ENCODE measurements at places on chromosomes 5 and 9. TPM values are rescaled to one million over a fixed set of nuclear protein-coding genes. Genes with fewer than 3 reads are reported as not detected.

Gene ROR2
- total RNA-seq = 0.49 TPM

Gene SPAAR
- not detected for total RNA-seq

Gene SHISAL2B
- total RNA-seq = not detected

Gene GALNT12
- total RNA-seq = 4.4 TPM

Gene GABRA6
- total RNA-seq = not detected

Gene WHRN
- 95.7 TPM for total RNA-seq

Gene CARTPT
- not detected for total RNA-seq

Gene TNFSF8
- total RNA-seq = 1.9 TPM

Gene NDOR1
- total RNA-seq = 37.3 TPM

Gene ESM1
- not detected for total RNA-seq

Gene FCHSD1
- 114 TPM for total RNA-seq

Gene FAM240B
- not detected for total RNA-seq

Gene HK3
- 0.12 TPM for total RNA-seq

DNA sequence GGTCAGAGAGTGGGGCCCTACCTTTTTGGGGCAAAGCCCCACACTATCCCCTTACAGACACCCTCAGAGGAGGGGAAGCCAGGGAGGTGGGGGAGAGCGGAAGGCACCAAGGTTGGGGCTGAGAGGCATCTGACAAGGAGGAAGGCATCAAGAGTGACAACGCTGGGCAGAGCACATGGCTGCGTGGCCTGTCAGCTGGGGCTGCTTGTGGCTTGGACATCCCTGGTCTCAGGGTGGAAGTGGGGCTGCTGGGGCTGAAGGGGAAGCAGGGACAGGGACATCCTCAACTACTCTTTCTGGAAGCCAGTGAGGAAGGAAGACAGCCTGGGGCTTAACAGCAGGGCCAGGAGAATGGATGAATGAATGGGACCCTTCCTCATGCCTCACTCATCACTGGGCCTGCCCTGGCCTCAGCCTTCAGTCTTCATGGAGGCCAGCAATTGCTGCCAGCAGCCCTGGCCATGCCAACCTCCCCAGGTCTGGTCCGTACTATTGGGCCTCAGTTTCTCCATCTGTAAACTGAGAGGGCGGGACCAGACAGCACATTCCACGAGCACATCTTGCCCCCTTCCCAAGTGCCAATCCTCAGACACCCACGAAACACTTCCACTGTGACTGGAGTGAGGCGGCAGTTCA is 993 bp upstream of the RALGDS start:
- no peak overlapping the region for H3K4me3 ChIP-seq
- peak overlapping the region; percentile 97 for H3K27ac ChIP-seq
- DNase-seq = no peak
- H3K4me1 ChIP-seq = peaks cover 46% of the 10 kb centered on the region
- no peaks in the 10 kb centered on the region for H3K36me3 ChIP-seq

GRCh38 chr9:76859860-76860259 is 46.1 kb downstream of the PRUNE2 start:
- DNase-seq = no peak
- H3K4me1 ChIP-seq = no peaks in the 10 kb centered on the region

DNA sequence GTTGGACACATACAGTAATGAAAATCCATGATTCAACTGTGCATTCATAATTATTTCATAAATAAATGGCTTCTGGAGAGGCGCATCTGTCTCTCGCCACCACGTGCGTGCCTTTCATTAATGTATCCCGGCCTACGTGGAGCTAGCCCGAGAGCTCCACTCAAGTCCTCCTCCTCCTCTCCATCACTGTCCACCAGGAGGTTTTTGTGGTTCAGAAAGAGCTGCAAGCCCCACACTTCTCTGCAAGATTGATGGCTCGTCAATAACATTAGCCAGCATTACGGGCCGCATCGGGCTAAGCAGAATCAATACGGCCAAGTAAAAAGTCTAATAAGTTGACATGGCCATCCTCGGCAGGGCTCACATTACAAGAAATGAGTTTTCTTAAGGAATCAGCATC is 499.8 kb downstream of the BNC2 start:
- DNase-seq = no peak
- H3K36me3 ChIP-seq = no peaks in the 10 kb centered on the region
- H3K27ac ChIP-seq = no peak overlapping the region
- no peaks in the 10 kb centered on the region for H3K27me3 ChIP-seq
- H3K4me1 ChIP-seq = no peaks in the 10 kb centered on the region
- H3K4me3 ChIP-seq = no peak overlapping the region

DNA sequence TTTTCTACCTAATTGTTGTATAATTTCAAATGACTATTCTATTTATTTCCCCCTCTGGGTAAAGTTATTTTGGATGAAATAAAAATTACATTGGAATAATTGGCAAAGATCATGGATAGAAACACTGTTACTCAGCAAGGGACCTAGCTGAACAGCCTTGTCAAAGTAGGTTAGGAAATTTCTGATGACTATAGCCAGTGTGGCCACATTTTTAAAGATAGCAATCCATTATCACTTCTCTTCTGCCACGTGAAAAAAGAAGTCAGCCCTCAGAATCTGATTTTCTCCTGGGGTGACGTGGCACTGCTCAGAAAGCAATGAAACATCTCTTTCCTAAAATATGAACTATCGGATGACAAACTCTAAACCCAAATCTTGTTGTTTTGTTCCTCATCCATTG is 784.2 kb upstream of the RIOK2 start:
- H3K27ac ChIP-seq = no peak overlapping the region
- no peak for DNase-seq
- no peaks in the 10 kb centered on the region for H3K36me3 ChIP-seq
- H3K4me1 ChIP-seq = no peaks in the 10 kb centered on the region
- H3K27me3 ChIP-seq = no peaks in the 10 kb centered on the region

- no peaks in the 10 kb centered on the region for H3K36me3 ChIP-seq
- DNase-seq = no peak
- no peak overlapping the region for H3K4me3 ChIP-seq
- H3K27ac ChIP-seq = no peak overlapping the region
Observed at GRCh38 chr5:164885179-164885578, 1379.8 kb downstream of the MAT2B start.

GRCh38 chr5:113167985-113168384 is 191.4 kb downstream of the DCP2 start:
- no peak for DNase-seq
- H3K27me3 ChIP-seq = no peaks in the 10 kb centered on the region
- no peak overlapping the region for H3K27ac ChIP-seq
- no peak overlapping the region for H3K4me3 ChIP-seq
- no peaks in the 10 kb centered on the region for H3K4me1 ChIP-seq
- no peaks in the 10 kb centered on the region for H3K36me3 ChIP-seq

- no peaks in the 10 kb centered on the region for H3K4me1 ChIP-seq
- H3K27me3 ChIP-seq = no peaks in the 10 kb centered on the region
- no peaks in the 10 kb centered on the region for H3K36me3 ChIP-seq
- no peak overlapping the region for H3K4me3 ChIP-seq
- no peak overlapping the region for H3K27ac ChIP-seq
Observed at GRCh38 chr5:775961-776861, 8.3 kb downstream of the ZDHHC11B start.

DNA sequence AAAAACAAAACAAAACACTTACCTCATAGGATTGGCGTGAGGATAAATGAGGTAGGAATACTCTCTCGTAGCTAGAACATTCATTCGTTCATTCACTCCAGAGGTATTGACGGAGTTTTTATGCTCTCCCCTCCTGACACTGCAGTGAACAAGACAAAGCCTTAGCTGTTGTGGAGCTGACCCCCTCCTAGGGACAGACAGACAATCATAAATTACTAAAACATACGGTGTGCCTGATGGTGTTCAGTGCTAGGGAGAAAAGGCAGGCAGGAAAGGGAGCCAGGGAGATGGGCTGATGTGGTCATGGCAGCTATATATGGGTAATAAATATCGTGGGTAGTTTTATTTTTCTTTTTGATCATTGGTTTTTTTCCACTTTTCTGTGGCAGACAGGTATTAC is 5.7 kb upstream of the BRD3 start:
- no peak overlapping the region for H3K27ac ChIP-seq
- H3K4me1 ChIP-seq = peaks cover 6% of the 10 kb centered on the region
- DNase-seq = no peak
- H3K36me3 ChIP-seq = no peaks in the 10 kb centered on the region
- H3K27me3 ChIP-seq = no peaks in the 10 kb centered on the region
- no peak overlapping the region for H3K4me3 ChIP-seq

- no peak for DNase-seq
- H3K27ac ChIP-seq = no peak overlapping the region
- H3K27me3 ChIP-seq = no peaks in the 10 kb centered on the region
- H3K4me1 ChIP-seq = no peaks in the 10 kb centered on the region
- no peaks in the 10 kb centered on the region for H3K36me3 ChIP-seq
Observed at GRCh38 chr5:167804512-167805220, 486.8 kb upstream of the WWC1 start.

GRCh38 chr5:174951151-174951780 is 226.9 kb downstream of the MSX2 start:
- H3K27me3 ChIP-seq = no peaks in the 10 kb centered on the region
- H3K36me3 ChIP-seq = no peaks in the 10 kb centered on the region
- H3K4me1 ChIP-seq = no peaks in the 10 kb centered on the region
- DNase-seq = peak; percentile 38
- H3K27ac ChIP-seq = no peak overlapping the region
- H3K4me3 ChIP-seq = no peak overlapping the region

- no peaks in the 10 kb centered on the region for H3K36me3 ChIP-seq
- no peak overlapping the region for H3K4me3 ChIP-seq
- H3K27me3 ChIP-seq = no peaks in the 10 kb centered on the region
- no peak overlapping the region for H3K27ac ChIP-seq
Observed at GRCh38 chr9:76445976-76446375, 13.0 kb upstream of the GCNT1 start.

- no peak overlapping the region for H3K4me3 ChIP-seq
- H3K27ac ChIP-seq = no peak overlapping the region
- no peaks in the 10 kb centered on the region for H3K4me1 ChIP-seq
- no peaks in the 10 kb centered on the region for H3K36me3 ChIP-seq
Observed at GRCh38 chr5:56253924-56254323, 20.8 kb upstream of the ANKRD55 start.

GRCh38 chr5:56148453-56148971 is 84.6 kb downstream of the ANKRD55 start:
- no peaks in the 10 kb centered on the region for H3K27me3 ChIP-seq
- peaks cover 5% of the 10 kb centered on the region for H3K4me1 ChIP-seq
- no peak overlapping the region for H3K27ac ChIP-seq
- H3K36me3 ChIP-seq = no peaks in the 10 kb centered on the region
- no peak for DNase-seq

DNA sequence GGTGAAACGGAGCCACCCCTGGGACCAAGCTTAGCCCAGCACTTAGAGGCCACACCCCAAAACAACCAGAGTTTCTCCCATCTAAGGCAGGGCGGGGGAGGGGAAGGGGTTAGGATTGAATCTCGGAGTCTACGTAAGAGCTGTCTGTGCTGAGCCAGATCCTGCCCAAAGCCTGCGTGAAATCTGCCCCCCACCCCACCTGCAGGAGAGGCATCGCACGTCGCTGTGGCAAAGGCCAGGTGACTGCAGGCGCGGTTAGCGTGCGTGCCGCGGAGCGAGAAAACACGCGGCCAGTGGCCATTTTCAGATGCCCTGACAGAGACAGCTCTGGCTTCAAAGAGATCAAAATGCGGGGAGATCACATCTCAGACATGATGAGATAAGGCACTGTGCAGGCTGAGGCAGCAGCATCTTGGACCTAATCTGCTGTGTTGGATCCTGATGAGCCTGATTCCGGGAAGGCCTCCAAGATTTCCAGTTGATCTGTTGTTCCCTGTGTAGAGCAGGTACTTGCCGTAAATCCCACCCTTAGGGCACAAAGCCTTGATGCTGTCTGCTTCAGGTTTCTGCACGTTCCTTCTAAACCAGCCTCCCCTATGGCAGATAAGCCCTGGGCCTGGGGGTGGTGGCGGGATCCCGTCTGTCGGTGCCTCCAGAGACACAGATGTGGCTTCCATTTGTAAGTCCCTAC is 2.5 kb upstream of the QSOX2 start:
- H3K4me1 ChIP-seq = peaks cover 20% of the 10 kb centered on the region
- no peak for DNase-seq
- no peaks in the 10 kb centered on the region for H3K36me3 ChIP-seq
- no peak overlapping the region for H3K4me3 ChIP-seq

- H3K36me3 ChIP-seq = no peaks in the 10 kb centered on the region
- no peak for DNase-seq
- no peak overlapping the region for H3K4me3 ChIP-seq
Observed at GRCh38 chr5:133368916-133369783, 243.2 kb downstream of the FSTL4 start.

- DNase-seq = no peak
- no peaks in the 10 kb centered on the region for H3K27me3 ChIP-seq
- H3K4me1 ChIP-seq = no peaks in the 10 kb centered on the region
- H3K36me3 ChIP-seq = no peaks in the 10 kb centered on the region
Observed at GRCh38 chr5:125683669-125684068, 739.5 kb upstream of the GRAMD2B start.

DNA sequence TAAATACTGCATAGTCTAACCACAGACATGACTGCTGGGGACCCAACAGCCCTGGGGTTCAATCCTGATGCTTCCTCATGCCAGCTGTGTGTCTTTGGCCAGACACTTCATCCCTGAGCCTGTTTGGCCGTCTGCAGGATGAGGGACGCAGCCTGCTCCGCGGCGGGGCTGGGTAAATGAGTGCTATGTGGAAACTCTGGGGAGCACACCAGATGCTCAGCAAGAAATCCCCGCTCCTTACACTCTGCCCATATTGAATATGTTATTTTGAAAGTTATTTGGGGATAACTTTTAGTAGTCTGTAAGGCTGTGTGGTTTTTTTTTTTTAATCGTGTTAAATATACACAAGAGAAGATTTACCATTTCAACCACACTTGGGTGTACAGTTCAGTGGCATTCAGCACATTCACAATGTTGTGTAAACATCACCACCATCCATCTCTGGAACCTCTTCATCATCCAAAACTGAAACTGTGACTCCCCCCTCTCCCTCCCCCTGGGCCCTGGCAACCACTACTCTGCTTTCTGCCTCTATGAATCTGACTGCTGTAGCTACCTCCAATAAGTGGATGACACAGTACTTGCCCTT is 42.7 kb downstream of the SH3PXD2B start:
- H3K36me3 ChIP-seq = no peaks in the 10 kb centered on the region
- no peaks in the 10 kb centered on the region for H3K4me1 ChIP-seq
- H3K27ac ChIP-seq = no peak overlapping the region

DNA sequence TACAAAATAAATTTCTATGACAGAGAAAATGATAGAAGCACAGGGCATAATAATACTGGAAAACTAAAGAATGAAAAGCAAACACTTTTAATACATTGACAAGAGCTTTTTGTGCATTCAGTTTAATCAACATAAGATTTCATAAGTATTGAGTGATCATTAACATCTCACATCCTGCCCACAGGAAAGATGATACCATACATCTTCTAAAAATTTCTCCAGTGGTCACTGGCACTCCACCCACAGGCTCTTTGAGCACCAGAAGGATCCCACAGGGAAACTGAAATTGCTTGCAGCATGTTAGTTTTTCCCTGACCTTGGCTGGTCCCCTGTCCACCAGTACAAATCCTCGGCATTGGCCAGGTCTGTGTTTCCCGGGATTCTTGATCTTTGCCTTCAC is 186.0 kb downstream of the CEMIP2 start:
- no peak overlapping the region for H3K4me3 ChIP-seq
- H3K36me3 ChIP-seq = no peaks in the 10 kb centered on the region
- no peaks in the 10 kb centered on the region for H3K4me1 ChIP-seq
- DNase-seq = no peak
